ENCODE measurements at places on chromosomes 6 and 20.
A peak's percentile ranks its signal among the peaks of the same experiment; 100 is the strongest.

- DNase-seq, result no peak
Measured at GRCh38 chr20:38873050-38873581, 53.1 kb upstream of the FAM83D start.

GRCh38 chr20:9668381-9668780, 154.0 kb downstream of the LAMP5 start:
- no peak for DNase-seq

GRCh38 chr6:117601811-117602150, 530 bp downstream of the GOPC start:
- no peak for DNase-seq

- no peak for DNase-seq
Measured at GRCh38 chr20:44480097-44480496, 4.4 kb downstream of the TTPAL start.

GRCh38 chr20:24995741-24996448, 3.3 kb upstream of the APMAP start:
- DNase-seq, result no peak

GRCh38 chr6:168624948-168625347, 184.0 kb downstream of the SMOC2 start:
- DNase-seq, result no peak

DNA sequence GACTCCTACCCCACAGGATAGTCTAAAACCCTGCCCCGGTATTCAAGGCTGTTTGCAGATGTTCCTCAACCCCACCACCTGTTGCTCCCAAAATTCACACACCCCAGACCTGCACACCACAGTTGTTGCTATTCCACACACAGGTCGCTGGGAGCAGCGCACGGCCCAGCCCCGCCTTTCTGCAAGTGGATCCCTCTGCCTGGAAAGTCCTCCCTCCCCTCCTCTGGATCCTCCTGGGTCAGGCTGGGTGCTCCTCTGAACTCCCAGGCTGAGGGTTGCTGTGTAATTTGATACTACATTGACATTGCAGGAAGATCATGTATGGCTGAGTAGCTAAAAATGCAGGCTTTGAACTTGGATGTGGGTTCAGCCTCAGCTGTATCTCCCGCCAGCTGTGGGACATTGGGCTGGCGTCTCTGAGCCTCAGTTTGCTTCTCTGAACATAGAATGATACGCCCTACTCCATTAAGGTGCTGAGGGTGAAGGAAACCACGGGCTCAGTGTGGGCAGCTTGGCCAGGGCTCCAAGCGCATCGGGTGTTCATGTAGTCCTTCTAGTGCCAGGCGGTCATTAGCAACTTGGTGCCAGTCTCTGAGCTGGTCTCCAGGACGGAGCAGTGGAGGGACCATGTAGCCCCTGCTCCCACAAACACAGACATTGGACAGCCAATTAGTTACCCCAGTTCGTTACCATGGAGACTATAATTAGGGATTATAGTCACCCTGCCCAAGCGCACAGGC, 13.9 kb upstream of the CCN5 start:
- no peak for DNase-seq

DNA sequence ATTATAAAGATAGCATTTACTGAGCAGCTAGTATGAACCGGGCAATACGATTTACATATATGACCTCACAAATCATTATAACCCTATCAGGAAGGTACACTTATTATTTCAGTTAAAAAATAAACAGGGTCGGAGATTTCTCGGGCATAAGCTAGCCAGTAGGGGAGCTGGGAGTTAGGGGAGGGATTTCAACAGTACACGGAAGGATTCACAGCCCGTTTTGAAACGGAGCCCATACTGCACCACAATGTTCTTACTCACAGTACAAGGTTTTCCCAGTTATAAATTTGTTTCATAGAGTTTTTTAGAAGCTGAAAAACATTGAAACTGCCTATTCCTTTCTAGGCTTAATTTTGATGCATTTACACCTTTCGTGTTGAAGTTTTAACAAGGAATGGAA, 607.1 kb downstream of the HDGFL1 start:
- DNase-seq, result no peak

- DNase-seq, result peak; percentile 40
Measured at GRCh38 chr20:46752728-46753127, 43.3 kb downstream of the SLC2A10 start.

GRCh38 chr20:46028110-46028509, 905 bp upstream of the SLC12A5 start:
- no peak for DNase-seq

DNA sequence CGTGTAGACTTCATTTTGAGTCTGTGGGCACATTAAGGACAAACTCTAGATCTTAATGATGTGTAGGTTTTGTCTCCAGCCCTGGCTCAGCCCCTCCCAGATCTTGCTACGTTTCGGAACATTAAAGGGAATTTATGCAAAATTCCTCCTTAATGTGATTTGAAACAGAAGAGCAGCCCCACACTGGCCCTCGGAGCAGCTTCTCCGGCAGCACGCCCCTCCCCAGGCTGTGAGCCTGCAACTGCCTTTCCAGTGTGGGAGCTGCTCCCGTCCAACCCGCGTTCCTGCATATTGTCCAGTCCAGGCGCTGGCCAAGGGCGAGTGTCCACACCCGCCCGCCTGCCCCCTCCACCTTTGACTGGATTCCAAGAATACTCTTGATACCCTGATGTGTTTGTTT, 257.2 kb downstream of the TAF4 start:
- no peak for DNase-seq
